ENCODE measurements at places on chromosomes 12 and 14.

- DNase-seq: no peak
Measured at GRCh38 chr14:97782871-97783414, 985.8 kb downstream of the VRK1 start.

DNA sequence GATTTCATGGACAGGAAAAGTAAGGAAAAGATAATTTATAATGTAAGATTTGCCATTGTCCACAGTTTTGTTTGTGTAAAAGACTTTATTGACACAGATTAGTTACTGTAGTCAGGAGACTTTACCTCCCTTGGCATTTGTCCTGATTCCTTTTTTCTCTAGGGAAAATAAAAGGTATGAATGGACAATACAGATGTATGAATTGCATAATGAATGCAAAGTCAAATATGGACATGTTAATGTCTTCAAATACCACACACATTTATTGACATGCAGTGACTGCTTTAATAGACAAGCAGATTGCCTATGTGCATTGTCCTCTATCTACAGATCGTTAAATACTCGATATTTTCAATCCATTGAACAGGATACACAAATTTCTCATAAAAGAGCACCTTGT lies 999.7 kb upstream of the SEL1L start:
- no peak for DNase-seq

DNA sequence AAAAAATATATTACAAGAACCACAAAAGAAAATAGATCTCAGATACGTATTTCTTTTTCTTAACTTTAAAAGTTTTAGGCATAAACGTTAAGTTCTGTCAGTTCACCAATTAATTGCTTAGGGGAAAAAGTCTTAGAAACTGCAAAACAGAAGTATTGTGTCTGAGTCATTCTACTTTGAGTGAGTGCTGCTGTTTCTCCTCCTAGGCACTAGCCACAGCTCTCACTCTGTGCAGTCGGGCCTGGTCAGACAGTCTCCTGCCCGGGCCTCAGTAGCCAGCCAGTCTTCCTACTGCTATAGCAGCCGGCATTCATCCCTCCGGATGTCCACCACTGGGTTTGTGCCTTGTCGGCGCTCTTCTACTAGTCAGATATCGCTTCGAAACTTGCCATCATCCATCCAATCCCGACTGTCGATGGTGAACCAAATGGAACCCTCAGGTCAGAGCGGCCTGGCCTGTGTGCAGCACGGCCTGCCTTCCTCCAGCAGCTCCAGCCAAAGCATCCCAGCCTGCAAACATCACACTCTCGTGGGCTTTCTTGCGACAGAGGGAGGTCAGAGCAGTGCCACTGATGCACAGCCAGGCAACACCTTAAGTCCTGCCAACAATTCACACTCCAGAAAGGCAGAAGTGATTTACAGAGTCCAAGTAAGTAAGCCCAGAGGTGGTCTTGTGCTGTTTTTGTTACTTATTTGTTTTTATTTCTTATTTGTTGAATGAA lies 201.3 kb downstream of the PCNX1 start:
- DNase-seq: no peak

DNA sequence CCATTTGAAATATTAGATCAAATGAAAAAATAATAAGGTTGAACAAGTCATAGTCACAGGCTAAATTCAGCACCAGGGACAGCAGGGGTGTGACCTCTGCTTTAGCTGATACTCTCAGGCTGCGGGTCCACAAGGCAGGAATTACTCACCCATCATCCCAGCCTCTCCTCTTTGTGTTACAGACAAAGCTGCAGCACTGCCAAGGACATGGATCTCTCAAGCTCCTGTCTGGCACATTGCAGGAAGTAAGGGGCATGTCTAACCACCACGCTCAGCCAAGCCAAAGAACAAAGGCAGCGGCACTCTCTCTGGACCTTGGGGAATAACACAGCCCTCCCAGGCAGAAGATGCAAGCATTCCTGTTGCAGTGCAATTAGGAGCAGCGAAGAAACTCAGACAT lies 783.8 kb downstream of the VRK1 start:
- no peak for DNase-seq

DNA sequence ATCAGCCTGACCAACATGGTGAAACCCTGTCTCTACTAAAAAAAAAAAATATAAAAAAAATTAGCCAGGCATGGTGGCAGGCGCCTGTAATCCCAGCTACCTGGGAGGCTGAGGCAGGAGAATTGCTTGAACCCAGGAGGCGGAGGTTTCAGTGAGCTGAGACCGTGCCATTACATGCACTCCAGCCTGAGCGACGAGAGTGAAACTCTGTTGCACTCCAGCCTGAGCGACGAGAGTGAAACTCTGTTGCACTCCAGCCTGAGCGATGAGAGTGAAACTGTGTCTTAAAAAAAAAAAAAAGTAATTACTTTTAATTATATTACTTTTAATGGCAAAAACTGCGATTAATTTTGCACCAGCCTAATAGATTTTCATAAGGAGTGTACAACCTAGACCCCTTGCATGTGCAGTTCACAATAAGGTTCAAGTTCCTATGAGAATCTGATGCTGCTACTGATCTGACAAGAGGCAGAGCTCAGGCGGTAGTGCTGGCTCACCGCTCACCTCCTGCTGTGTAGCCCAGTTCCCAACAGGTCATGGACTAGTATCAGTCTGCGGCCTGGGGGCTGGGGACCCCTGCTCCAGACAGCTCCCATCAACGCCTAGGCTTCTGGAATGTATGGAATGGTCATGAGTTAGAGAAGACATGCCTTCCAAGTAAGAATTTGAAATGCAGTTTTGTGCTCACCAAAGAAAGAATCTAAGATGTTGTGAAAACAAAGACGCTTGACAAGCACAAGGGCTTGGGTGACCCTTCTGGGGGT lies 10.1 kb downstream of the LTB4R start:
- DNase-seq: no peak
